Hepatic stellate cell (primary cell): ENCODE measurements at places on chromosomes 6 and 20.

- DNase-seq: no peak
Observed at GRCh38 chr6:71621918-71622519, 264.3 kb upstream of the RIMS1 start.

DNA sequence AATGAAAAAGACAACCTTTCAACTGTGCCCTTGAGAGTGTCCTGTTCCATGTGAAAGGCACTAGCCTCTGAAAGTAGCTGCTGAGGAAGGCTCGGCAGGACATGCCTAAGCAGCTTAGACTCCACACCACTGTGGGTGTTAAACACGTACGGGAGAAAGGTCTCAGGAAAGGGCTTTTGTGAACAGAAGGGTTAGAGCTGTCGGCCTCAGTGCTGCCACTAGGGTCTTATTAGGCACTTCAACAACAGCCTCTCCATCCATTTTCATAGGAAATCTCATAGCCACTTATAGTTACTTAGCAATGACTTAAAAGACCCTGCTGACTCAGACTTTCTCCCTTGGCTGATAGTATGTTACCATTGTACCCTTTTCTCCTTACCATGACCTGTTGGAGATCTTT is 662.8 kb downstream of the TBC1D32 start:
- no peak for DNase-seq

DNA sequence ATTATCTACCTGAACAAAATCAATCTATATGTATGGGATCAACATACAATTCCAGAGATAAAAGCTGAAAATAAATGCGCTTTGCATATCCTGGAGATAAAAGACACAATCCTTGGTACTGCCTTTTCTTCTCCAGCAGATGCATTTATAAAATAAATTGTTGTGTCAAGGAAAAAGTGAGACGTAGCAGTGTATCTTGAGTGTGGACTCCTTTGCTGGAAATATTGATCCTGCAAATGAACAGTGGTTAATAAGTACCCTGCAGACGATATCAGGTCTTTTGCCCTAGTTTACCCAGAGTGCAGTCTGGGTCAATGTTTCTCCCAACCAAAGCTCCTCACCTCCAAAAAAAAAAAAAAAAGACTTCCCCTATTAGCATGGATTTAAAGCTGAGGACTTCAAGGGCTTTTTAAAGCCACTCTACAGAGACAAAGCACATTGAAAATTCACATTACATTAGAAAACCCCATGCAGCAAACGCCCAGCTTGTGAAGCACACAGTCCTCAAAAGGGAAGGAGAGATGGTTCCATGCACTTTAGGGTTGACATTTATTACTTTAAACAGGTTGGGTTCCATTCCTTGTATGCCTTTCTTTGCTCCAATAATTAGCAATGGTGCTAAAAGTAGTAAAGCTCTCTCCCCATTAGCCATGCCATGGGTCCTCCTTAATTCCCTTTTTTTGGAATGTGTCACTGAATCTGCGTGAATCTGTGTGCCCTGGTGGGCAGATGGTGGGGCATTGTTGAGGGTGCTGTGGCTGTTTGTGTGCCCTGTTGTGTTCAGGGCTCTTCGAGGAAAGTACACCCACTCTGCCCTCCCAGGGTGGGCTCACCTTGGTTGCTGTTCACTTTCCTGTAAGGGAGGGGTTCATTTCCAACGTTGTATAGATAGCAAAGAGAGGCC is 21.1 kb downstream of the FOXA2 start:
- no peak for DNase-seq

- DNase-seq: no peak
Observed at GRCh38 chr6:41679696-41680095, 41.4 kb downstream of the MDFI start.

DNA sequence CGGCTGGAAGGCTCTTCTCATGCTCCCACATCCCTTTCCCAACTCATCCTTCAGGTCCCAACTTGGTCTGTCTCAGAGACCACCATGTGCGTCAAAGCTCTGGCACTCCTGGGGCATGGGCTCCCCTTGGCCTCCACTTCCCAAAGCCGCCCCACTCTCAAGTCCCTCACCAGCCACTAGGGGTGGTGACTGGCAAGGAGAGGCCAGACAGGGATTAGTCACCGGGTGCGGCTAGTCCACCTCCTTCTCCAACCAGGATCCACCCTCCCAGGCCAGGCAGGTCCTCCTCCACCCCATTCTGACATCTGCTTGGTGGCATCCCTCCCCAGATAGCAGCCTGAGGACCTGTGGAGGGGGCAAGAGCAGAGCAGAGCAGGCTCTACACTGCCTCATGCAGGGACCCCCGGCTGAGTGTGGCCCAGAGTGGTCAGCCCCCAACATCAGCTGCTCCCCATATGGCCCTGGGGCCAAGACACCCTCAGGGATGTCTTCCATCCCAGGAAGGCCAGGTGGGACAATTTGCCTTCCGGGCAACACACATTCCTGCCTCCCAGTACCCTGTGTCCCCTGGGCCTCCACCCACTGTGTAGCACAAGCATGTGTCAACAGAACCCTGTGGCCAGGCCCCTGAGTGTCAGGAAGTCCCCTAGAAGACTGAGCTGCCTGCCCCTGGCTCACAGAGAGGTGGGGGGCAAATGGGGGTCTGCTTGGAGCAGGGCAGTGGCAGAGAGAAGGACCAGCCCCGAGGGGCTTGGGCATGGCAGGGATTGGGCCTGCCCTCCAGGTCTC is 29.2 kb downstream of the YTHDF1 start:
- DNase-seq: peak; percentile 47

GRCh38 chr20:52016022-52016421 is 175.6 kb downstream of the ZFP64 start:
- DNase-seq: no peak

DNA sequence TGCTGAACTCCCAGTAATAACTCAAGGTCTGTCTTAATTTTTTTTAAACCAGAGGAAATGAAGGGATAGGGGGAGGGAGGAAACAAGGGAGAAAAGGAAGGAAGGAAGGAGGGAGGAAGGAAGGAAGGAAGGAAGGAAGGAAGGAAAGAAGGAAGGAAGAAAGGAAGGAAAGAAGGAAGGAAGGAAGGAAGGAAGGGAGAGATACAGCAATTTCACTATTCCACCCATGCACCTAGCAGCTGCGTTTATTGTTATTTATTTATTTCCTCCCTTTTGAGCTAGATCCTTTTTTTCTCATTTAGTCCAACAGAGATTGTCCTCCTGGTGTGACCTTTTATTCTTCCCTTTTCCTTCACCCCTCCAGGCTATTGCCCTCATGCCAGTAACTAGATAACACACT is 97.6 kb downstream of the PKHD1 start:
- no peak for DNase-seq

- DNase-seq: no peak
Observed at GRCh38 chr20:18988701-18989100, 175.1 kb downstream of the SCP2D1 start.

- DNase-seq: no peak
Observed at GRCh38 chr20:771741-772464, 3.6 kb upstream of the SLC52A3 start.

GRCh38 chr6:818196-818595 is 125.3 kb upstream of the EXOC2 start:
- no peak for DNase-seq

DNA sequence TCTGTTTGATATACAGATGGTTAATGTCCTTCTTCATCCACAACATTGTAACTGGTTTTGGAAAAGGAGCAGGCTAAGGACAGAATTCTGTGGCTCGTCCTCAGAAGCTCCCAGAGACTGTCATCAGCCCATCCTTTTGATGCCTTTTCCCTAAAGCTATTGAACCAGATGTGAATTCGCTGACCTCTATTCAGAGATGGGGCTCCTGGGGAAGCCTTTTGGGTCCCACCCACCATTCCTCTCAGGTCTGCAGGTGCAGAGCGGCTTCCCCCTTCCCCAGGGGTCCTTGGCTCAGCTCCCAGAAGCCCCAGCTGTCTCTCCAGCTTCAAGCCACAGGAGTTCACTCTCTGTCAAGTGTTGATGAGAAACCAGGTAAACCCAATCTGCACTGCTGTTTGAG is 191.7 kb downstream of the SMOC2 start:
- DNase-seq: no peak

DNA sequence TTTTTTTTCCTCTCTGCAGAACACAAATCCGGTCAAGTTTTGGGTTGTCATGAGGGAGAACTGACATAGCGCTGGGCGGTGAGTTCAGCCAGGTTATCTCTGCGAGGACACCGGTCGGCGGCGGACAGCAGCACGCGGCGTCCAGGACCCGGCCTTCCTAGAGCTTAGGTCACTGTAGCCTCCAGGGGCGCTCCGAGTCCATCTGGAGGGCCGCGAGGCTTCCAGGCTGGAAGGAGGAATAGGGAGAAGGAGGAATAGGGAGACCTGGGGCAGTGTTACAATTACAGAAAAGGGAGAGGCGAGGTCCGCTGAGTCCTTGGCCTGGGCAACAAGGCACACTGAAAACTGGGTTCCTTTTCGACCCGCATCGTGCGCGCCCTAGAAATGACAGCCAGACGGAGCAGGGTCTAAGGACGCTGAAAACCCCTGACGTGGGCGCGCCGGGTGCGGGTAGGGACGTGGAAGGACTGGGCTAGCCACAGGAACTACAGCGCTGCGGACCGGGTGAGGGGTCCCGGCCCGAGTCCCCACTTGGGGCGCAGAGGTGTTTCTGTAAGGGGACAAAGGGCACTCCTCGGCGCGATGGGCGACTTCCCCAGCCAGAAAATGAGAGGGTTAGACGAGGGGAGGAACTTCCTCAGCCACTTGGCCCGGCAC is 536 bp upstream of the FNDC1 start:
- peak; percentile 64 for DNase-seq

DNA sequence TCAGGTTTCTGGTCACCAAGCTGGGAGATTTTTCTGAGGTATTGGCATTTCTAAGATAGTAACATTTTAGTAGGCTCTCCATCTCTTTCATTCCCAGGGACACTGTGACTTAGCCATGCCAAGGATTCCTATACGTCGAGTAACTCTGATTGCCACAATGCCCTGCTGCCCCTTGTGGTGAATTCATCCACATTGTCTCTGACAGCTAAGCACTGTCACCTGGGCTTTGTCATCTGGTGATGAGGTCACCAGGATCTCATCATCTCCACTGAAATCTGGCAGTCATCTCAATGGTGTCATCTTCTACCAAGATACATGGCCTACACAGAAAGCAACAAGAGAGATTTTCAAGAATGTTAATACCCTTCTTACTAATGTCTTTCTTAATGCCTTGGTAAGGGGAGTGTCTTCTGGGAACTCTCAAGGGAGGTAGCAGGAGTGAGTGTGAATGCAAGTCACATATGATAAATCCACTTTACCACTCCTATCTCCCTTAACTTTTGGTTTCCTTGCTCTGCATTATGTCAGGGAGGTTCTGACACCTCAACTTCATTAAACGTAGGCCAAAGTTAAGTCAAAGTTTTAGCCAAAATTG is 246.7 kb downstream of the CD109 start:
- peak; percentile 11 for DNase-seq

GRCh38 chr6:128500014-128500413 is 20.4 kb downstream of the PTPRK start:
- no peak for DNase-seq

GRCh38 chr6:132007474-132008190 is 56.5 kb upstream of the CCN2 start:
- no peak for DNase-seq

DNA sequence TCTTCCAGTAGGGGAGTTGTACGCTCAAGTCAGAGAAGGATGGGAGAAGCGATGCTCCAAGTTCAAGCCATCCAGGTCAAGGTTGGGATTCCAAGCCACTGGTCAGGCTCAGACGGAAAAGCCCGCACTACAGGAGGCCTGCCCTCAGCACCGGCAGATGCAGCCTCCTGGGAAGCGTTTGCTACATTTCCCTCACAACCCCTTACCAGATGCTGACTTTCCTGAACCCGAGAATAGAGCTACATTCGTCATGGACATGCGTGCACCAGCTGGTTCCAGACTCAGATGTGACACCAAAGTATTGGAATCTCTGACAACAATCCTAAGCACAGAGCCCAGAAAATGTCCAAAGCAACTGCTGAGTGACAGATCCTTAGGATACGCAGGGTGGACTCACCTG is 174.8 kb downstream of the SASH1 start:
- DNase-seq: no peak

- peak; percentile 72 for DNase-seq
Observed at GRCh38 chr20:297925-298775, 780 bp downstream of the ZCCHC3 start.

DNA sequence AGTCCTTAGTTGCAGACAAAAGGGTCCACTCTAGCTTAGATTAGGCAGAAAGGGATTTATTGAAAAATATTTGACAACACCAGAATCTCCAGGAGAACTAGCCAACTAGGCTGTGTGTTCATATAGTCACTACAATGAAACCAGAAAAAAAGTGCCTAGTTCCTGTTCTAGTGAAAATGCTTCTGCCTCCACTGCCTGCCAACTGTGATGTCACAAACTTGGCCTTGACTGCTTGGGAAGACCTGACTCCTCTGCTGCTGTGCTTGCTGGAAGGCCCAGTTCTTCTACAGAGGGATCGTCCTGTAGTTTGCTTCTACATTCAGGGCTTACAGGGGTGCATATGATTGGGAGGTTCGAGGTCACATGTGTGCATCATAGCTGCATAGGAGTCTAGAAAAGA is 40.3 kb upstream of the XRN2 start:
- DNase-seq: no peak
